Stimulated activated CD8-positive, alpha-beta memory T cell treated with anti-CD3 and anti-CD28 coated beads, Interleukin-2, amount 100 ng/mL, for 1 hour (primary cell): ENCODE measurements at places on chromosomes 7 and 10.

GRCh38 chr7:29649876-29650275, 86.2 kb downstream of the PRR15 start:
- DNase-seq = no peak

GRCh38 chr7:21903020-21903786, 42.5 kb downstream of the CDCA7L start:
- no peak for DNase-seq

DNA sequence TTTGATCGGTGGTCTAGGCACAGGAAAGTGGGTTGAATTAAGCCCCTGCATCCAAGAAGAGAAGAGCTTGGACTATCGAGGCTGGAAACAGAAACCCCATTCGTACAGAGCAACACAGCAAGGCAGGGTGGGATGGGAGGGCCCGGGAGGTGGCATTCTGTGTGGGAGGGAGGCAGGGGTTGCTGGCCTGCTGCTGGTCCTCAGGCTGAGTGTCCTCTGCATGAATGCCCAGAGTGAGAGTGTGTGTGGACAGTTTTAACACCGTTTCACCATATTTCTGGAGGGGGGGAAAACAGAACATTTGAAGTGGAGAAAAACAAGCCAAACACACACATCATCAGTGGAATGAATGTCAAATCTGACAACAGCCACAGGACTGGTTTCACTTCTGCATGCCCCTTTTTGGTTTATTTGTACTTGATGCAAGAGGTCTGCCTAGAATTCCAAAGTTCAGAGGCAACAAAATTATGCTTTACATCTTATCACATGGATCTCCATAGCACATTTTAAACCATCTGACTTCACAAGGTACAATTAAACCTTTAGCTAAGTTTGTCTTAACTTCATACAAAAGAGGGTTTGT, 11.1 kb upstream of the ENO4 start:
- DNase-seq = no peak

DNA sequence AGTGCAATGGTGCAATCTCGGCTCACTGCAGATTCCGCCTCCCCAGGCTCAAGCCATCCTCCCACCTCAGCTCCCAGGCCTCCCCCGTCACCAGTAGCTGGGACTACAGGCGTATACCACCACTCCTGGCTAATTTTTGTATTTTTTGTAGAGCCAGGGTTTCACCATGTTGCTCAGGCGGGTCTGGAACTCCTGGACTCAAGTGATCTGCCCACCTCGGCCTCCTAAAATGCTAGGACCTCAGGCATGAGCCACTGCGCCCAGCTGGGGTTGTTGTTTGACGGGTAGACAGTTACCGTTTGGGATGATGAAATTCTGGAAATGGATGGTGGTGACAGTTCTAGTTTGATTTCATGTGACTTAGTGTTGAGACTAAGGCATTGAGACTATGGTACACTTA, 15.3 kb downstream of the CALML3 start:
- DNase-seq = no peak
